GM18507 (cell line): ENCODE measurements at places on chromosomes 12 and 14.
A peak's percentile ranks its signal among the peaks of the same experiment; 100 is the strongest.

GRCh38 chr14:73567951-73568885 lies 795 bp upstream of the ACOT2 start:
- no peak for DNase-seq

- no peak for DNase-seq
These were observed 939 bp downstream of the TGFB3 start for GRCh38 chr14:75980856-75981255.

DNA sequence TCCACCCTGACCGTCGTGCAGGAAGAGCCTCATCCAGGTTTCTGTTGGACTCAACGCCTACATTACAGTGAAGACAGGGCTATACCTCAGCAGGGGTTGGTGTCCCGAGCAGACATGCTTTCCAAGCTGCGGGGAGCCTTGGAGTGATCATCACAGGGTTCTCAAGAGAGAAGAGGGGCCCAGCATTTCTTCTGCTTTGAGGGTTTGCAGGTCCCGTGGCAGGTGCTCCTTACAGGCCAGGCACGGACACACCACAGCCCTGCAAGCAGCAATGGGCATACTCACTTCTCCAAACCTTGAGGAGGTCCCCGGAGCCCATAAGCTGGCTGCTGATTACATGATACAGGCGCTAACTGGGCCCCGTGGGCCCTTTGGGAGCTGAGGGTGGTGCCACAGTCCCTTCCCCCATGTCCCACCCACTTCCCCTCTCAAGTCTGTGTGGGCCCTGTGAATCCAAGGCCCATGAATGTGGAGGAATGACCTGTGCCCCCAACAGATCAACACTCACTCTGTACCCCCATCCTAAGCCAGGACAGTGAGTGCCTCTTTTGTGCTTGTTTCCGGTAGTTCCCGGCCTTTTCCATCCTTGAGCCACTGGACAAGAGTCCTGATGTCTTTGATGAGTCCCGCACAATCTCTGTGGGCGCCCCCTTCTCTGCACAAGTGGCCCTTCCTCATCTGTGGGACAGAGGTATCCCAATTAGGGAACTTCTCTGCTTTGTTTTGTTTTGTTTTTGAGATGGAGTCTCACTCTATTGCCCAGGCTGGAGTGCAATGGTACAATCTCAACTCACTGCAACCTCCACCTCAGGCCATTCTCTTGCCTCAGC lies 1.1 kb downstream of the AQP2 start:
- DNase-seq = no peak

- no peak for DNase-seq
These were observed at the start of gene PLEKHD1 for GRCh38 chr14:69484444-69485314. PLEKHD1 (plus strand) TSS chr14:69484728; CDS start chr14:69484966, 238 bp downstream.

DNA sequence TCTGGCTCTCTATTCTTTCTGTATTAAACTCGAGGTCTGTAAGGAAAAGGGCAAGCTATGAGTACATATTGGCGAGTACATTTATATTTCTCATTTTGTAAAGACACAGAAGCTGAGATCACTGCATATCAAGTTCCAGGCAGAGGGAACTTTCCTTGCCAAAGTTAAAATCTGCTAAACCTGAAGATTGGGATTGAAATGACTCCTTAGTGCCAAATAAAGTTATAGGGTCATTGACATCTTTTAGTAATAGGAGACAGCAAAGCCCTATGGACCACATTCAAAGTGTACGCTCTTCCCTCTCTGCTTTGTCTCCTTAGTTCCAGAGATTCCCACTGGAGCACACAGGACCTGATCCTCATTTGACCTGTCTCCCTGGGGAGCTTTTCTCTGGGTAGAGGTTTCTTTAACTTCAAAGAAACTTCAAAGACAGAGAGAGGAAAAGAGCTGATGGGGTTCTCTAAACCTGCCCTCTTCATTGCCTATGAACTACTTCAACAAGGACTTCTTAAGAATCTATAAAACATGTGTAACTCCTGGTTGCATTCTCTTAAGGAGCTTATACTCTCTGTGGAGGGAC lies 42.6 kb upstream of the PTPRR start:
- DNase-seq = no peak

DNA sequence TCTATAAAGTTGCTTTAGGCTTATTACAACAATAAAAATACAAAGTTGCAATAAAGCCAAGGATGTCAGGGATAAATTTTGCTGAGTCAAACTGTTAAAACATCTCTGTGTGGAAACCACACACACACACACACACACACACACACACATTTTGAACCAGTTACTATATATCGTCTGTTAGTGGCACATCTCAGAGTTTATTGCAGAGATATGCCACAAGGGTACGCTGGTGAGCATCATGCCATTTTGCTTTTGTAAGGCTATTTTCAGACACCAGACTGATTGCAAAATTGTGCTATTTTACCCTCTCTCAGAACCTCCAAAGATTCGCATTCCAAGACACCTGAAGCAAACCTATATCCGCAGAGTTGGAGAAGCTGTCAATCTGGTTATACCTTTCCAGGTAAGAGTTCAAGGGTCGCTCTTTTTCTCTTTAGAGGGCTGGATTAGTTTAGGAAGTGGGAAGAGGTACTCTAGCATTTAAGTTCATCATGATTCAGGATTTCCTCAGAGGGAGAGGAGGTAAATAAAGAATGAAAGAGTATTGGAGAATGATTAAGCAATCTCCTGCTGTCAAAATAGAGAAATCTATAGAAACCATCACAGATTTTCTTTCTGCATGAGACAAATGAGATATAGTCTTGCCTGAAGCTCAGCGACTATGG lies 27.3 kb upstream of the CHPT1 start:
- no peak for DNase-seq

GRCh38 chr14:95185767-95186392 lies 28.6 kb upstream of the DICER1 start:
- no peak for DNase-seq

DNA sequence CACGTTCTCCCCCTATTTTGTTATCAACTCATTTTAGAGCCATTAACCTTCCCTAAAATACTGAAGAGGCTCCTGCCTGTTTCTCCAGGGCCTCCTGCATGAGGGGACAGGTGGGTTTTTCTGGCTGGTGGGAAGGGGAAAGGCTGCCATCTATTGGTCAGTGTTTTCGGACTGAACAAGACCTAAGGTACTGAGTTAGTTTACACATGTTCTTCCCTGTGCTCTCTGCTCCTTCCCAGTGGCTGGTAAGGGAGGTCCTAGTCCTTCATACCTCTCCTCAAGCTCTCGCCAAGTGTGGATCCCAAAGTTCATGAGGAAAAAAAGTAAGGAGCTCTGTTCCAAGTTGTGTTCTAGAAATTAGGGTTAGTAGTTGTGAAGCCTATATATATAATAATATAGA lies 357.5 kb downstream of the FSCB start:
- DNase-seq = no peak

DNA sequence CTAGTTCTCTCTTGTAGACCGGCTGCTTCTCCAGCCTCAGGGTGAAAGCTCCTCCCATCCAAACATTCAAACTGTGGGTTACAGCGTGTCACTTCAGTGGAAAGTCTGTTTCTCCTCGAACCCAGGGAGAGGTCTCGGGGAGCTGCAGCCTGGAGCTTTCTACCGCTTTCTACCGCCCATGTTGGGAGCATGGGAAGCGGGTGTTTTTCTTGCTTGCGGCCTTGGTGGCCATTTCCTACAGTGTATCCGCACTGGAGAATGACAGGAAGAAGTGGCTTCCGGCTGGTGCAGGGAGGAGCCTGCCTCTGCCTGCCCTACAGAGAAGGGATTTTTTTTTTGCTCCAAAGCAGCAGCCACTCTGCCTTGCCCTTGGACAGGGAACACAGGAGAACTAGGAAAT lies 21.2 kb downstream of the ZFP36L1 start:
- no peak for DNase-seq

DNA sequence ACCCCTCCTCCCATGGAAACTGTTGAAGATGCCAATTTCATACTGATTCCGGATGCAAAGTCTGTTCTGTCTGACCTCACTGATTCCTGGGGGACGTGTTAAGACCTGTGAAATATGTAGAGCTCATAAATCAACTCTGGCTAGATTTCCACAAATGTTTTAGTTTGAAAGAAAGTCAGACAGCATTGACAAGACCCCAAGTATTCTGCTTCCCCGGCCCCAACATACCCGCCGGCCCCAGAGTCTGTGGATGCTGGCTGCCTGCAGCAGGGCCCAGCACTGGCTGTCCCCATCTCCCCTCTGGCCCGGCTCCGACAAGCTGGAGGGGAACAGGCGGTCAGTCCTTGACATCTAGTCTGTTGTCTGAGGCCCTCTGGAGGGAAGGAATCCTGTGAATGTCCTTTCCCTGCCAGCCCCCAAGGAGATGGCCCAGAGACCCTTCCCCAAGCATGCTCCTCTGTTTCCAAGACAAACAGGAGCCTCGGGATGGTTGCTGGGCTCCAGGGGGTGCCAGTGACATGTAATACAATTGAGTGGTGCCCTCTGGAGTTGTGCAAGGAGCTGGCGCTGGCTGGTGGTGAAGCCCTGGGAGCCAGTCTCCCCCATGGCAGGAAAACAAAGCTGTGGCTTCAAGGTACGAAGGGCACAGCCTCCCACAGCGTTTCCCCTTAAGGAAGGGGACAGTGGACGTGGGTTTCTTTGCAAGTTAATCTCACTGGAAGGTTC lies 22.3 kb downstream of the FBLN5 start:
- no peak for DNase-seq

DNA sequence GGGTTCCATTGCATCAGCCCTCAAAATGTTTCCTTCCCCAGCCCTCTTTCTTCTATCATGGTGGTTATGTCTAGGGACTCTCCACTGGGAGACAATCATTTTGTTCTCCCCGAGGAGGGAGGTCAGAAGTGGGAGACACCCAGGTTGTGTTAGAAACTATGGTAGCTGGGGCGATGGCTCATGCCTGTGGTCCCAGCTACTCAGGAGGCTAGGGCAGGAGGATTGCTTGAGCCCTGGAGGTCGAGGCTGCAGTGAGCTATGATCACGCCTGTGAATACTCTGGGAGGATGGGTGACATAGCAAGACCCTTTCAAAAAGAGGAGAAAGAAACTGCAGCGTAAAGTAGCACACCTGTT lies 13.0 kb upstream of the LRRC23 start:
- no peak for DNase-seq

- no peak for DNase-seq
These were observed 85.0 kb upstream of the GTF2A1 start for GRCh38 chr14:81305743-81306142.

DNA sequence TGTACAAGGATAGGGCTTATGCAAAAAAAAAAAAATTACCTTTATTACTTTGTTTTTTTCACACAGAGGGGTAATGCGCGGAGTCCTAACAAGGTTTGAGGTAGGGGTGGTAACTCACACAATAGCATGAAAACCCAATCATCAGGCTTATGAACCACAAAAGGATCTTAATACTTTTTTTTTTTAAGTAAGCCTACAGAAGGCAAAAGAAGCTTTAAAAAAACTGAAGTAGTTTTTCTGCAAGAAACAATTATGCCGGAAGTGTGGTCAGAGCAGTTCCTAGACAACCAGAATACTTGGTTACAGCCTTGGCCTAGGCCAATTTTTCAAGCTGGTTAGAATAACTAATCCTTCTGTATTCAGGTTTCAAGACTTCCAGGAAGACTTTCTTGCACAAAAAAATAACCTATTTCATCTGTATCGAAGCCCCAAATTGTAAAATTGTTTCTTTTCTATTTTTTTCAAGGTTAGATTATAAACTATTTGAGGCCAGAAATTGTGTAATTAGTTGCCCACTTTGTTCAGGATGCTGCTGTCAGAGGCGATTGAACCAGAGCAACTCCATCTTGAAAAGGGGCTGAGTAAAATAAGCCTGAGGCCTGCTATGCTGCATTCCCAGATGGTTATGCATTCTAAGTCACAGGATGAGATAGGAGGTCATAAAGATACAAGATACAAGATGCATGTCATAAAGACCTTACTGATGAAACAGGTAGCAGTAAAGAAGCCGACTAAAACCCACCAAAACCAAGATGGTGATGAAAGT lies 1.8 kb upstream of the GNS start:
- DNase-seq = no peak

- DNase-seq = peak; percentile 44
These were observed 103.3 kb upstream of the FKBP4 start for GRCh38 chr12:2691345-2692071.
